Activated T-cell treated with anti-CD3 and anti-CD28 coated beads for 48 hours (primary cell): ENCODE measurements at places on chromosomes 12 and 14.

DNA sequence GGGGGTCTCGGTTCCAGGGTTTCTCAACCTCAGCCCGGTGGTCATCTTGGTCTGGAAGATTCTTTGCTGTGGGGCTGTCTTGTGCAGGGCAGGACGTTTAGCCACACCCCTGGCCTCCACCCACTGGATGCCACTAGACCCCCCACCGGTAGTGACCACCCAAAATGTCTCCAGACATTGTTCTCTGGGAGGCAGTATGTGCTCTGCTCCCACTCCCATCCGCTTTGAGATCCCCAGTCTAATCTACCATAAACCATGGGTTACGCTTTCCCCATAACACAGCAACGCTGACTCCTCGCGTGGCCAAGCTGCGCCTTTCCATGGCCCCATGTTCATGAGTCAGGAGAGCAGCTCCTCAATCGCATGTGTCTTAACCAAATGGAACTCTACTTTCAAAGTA lies 155.8 kb downstream of the RIMBP2 start:
- DNase-seq: no peak

- DNase-seq: no peak
Measured at GRCh38 chr14:48401321-48401720, 725.9 kb upstream of the MDGA2 start.

DNA sequence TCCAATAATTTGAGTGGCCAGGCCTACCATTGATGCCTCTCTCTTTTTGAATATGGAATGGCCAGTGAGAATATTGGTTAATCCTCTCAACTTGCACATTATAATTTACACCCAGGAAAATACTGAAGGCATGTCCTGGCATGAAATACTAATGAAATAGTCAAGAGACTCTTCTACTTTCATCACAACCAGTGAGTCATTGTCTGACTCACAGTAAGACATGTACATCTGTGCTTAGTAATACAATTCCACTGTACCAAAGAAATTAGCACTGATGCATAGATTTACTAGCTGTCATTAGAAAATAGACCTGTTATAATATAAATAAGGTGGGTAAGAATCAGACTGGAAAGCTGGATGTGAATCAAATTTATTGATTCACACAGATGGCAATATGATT lies 31.6 kb downstream of the KCNC2 start:
- no peak for DNase-seq

- DNase-seq: no peak
Measured at GRCh38 chr12:63826006-63826585, 18.4 kb upstream of the SRGAP1 start.

GRCh38 chr12:57268264-57268663 lies 17.3 kb upstream of the STAC3 start:
- DNase-seq: peak; percentile 47

DNA sequence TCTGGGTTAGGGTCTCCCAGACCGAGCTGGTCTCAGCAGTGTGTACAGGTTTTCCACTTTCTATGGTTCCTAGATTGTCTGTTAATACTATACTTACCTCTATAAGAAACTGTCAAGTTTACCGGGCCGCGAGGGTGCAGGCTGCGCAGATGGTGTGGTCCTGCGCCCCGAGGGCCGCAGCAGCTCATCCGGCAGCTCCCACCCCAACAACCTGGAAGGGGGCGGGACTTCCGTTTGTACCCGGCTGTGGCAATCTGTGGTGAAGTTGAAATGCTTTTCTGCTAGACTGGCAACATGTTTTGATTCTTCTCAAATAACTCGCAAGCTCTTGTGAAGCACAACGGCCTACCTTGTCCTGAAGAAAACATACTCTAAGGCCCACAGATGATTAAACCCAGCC lies at the start of gene CLEC9A:
Gene CLEC9A (plus strand): TSS at position 237 of the 400 bp plus-strand sequence. CDS start 22,006 bp downstream, outside the sequence.
- no peak for DNase-seq

DNA sequence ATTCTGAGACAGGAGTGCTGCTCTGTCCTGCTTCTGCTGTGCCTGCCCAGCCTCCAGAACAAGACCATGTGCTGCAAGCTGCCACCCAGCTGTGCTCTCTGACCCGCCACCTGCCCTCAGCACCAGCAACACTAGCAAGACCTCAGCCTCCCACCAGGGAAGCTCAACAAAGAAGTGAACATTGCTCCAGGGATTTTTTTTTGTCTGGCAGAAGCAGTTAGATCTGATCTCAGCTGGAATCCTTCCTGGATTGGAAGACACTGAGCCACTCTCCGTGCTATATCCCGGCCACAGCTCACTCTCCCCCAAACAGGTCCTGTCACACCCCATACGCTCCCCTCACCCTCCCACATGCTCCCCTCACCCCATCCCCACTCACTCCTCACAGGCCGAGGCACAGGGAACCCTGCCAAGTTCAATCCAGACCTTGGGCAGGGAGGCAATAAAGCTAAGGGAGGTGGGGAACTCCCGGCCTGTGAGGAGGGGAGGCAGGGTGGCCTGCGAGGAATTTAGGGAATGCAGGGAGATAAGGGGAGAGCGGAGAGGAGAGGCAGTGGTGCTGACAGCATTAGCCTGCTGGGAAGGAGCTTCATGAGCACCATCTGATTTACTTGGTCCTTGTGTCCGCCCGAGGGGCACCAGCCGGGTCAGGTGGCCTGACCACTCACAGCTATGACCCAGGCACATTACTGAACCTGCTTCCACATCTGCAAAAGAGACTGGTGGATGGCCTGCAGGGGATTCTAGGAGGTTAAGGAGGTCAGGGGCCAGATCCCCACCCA lies 29.7 kb downstream of the CCDC85C start:
- no peak for DNase-seq

GRCh38 chr12:78746001-78746400 lies 118.6 kb upstream of the SYT1 start:
- no peak for DNase-seq

DNA sequence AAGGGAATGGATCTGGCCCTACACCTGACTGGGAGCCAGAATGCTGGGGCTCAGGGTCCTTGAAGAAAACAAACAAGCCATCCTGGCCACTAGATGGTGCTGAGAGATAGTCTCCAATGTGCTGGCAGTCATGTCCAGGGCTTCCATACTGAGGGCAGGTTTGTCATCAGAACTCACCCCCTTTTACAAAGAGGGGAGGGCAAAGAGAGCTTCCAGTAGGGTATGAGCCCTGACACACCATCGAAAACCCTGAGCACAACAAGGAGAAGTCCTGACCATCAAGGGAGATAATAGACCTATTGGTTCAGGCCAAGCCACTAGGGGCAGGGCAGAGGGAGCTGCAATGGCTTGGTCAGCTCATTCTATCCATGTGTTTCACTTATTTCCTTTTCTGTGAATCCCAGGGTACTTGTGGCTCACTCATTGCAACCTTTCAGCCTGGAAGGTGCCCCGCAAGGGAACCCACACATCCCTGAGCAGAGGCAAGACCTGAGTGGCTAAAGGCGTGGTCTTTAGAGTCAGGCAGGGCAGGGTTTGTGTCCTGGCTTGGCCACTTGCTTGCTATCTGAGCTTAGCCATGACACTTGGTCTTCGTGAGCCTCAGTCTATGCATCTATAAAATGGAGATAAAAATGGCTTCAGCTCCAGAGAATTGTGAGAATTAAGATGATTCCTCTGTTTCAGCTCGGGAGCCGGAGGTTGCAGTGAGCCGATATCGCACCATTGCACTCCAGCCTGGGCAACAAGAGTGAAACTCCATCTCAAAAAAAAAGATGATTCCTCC lies 6.2 kb upstream of the PLEKHH1 start:
- peak; percentile 8 for DNase-seq

DNA sequence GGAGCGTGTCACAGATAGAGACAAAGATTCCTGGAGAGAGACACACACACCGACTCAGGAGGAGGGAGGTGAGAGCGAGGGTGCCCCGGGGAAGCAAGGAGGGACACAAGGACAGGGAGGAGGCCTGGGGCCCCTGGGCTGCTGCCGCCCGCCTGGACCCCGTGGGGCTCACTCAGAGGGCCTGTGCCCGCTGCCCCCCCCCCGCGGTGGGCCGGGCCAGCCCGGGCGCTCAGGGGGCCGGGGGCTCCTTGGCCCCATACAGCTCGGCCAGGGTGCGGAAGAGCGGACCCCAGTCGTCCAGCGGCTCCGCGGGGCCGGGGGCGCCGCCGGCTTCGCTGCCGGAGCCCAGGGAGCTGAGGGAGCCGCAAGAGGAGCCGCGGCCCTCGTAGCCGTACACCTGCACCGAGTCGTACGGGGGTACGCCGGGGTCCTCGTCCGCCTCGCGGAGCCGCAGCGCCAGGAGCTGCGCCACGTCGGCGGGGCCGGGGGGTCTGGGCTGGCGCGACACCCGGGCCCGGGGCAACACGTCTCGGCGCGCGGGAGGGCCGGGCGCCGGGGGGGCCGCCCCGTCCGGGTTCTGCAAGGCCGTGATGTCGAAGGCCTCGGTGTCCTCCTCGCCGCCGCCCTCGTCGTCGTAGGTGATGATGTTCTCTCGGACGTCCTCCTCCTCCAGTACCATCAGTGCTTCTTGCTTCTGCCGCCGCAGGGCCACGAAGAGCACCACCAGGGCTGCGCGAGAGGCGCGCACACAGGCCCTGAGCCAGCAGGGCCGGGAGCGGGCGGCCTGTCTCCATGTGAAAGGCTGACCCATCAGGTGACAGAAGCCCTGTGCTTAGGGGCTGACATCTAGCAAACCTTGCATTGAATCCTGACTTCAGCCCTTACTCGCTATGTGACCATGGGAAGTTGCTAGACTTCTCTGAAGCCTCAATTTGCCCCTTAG lies 6.0 kb downstream of the PSMB11 start:
- no peak for DNase-seq

DNA sequence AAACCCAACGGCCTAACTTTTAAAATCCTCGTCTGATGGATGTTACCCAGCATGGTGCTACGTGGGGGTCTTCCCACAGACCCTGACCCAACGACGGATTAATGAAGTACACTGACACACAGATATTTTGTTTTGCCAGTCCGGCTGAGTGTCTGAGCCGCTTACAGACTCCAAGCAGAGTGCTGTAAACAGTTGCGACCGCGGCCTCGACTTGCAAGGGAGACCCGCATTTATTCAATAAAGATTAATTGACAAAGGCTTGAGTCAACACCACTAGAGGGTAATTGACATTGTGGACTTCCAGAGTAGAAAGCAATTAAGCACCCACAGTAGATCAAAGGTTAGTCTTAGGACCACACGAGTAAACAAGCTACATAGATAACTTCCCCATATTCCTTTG lies 1042.4 kb downstream of the AACS start:
- DNase-seq: no peak
